ENCODE measurements at places on chromosomes 3 and 15. TPM values are rescaled to one million over a fixed set of nuclear protein-coding genes. Genes with fewer than 3 reads are reported as not detected.

DNA sequence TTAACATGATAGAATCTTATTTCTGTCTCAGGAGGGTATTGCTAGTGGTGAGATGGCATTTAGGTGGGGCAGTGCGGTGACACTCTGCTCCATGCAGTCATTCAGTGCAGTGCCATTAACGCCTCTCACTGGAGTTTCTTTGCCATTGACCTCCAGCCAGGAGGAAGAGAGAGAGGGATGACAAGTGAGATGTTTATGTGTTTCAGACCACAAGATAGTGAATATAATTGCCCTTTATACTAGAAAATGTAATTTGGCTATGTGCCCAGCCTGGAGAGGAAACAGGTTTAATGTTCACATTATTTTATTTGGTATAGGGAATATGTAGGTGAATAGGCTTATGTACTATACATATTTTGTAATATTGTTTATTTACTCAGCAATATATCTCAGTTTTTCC lies 84.5 kb downstream of the ZIC1 start:
- no peak for DNase-seq

GRCh38 chr3:188954590-188955208 lies 217.1 kb upstream of the TPRG1 start:
- DNase-seq, result peak; percentile 85

Gene ISLR
- 53.0 TPM for total RNA-seq

DNA sequence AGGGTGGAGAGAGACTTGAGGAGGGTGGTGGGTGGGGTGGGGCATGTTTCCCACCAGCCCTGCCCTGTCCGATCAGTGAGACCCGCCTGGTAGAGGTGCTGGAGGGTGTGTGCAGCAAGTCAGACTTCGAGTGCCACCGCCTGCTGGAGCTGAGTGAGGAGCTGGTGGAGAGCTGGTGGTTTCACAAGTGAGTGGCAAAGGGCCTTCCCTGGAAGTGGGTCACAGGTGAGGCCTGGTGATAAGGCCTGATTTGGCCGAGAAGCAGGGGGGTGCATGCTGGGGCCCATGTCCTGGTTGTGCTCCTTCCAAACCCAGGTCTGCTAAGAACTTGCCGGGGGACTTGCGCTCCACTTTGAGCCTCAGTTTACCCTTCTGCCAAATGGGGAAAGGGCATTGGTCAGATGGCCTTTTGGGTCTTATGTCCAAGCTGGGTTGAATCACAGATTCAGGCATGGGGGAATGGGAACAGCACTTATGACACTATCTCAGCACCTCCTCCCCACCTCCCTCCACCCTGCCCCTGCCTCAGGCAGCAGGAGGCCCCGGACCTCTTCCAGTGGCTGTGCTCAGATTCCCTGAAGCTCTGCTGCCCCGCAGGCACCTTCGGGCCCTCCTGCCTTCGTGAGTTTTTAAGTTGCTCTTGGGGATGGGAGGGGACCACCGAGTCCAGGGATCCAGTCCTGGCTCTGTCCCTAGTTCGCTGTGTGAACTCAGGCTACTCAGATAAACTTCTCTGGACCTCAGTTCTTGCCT lies 4.0 kb downstream of the CRELD1 start:
- no peak for DNase-seq

Gene ZPLD1
- total RNA-seq, result 14.2 TPM

Gene ARL6IP5
- 125 TPM for total RNA-seq

- DNase-seq, result no peak
Measured at GRCh38 chr3:89656388-89656787, 549.0 kb downstream of the EPHA3 start.

Gene HTR3E
- total RNA-seq, result not detected

DNA sequence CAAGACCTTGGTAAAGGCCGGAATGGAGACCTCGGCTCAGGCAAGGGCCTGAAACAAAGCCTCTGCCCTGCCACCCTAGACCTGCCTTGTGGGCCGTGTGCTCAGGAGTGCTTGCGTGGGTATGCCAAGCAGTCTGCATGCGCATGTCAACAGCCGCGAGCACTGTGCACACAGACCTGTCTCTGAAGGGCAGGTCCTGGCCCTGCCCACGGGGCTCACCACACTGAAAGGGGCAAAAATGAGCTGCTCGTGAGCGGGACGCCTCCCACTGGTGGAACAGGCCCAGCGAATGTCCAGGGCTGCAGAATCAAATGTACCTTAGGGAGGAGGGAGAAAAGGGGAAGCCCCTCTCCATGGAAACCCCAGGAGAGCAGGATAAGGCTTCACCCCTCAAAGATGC lies 44.3 kb upstream of the FGD5 start:
- no peak for DNase-seq

- DNase-seq, result no peak
Measured at GRCh38 chr3:150249779-150250470, 158.2 kb upstream of the TSC22D2 start.

Gene ISLR2
- 1.8 TPM for total RNA-seq

GRCh38 chr3:141644931-141645330 lies 93.2 kb upstream of the RNF7 start:
- peak; percentile 67 for DNase-seq

- no peak for DNase-seq
Measured at GRCh38 chr3:186642014-186642413, 1.8 kb downstream of the FETUB start.

- DNase-seq, result no peak
Measured at GRCh38 chr15:22872936-22873701, 34.7 kb downstream of the NIPA2 start.

DNA sequence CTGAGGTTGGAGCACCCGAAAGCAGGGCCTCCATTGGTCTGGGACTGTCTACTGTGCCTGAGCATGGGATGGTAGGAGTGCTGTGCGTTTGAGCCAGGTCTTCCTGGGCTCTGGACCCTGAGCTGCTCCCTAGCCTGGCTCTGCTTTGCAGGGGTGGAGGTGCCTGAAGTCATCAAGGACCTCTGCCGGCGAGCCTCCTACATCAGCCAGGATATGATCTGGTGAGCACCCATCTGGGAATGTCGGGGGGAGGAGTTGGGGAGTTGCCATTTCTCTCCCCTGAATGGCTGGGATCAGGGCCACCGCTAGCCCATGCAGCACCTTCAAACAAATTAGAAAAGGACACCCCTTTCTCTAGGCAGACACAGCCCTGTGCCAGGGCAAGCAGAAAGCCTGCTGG lies 20.7 kb downstream of the DUOX1 start:
- DNase-seq, result no peak

Gene UROC1
- 0.14 TPM for total RNA-seq

- DNase-seq, result no peak
Measured at GRCh38 chr3:169324452-169324785, 339.1 kb downstream of the MECOM start.

- no peak for DNase-seq
Measured at GRCh38 chr3:132228923-132229322, 88.3 kb upstream of the ACP3 start.

DNA sequence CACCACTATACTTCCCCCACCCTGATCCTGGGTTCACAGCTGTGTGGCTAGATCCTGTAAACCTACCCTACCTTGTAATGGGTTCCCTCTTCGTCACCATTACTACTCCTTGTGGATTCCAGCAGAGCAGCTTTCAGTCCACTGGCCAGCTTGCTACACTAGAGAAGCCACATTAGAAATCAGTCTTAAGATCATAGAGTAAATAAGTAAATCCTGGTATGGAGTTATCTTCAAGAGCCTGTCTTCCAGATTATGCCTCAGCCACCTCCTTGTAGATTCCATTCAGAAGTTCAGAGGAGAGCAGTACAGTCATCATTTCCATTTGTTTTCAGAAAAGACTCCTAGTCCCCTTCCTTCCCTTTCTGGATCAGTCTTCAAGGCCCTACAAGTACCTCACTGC lies 123.7 kb downstream of the ALDH1A2 start:
- no peak for DNase-seq

GRCh38 chr3:30605706-30606300 lies 598 bp upstream of the TGFBR2 start:
- no peak for DNase-seq

DNA sequence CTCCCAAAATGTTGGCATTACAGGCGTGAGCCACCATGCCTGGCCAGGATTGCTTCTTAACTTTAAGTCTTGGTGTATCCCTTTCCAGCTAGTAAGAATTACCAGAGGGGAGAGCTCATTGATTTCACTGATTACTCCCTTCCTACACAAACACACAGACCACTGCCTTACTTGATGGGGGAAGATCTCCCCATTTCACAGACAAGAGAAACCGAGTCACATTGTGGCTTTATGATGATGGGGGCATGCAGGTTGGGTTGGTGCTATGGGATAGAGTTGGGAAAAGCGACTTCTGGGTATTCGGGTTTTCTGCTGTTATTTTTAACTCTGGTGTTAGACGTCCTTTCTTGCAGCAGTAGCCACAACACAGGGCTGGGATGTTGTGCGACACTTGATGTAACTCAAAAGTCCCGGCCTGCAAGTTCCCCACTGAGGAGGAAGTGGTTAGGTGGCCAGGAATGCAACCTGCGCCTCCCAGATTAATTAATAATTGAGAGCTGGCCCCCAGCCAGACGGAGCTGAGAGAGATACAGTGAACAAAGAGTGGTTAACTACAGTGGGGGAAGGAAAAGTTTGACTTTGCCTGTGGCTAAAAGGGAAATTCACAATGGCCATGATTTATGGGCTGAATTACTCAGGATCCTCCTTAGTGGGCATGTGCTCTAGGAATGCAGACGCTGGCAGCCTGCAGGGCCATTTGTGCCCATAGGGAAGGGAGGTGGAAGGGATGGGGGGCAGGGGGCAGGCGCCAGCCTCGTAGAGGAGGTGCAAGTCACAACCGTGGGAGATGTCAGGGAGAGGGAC lies 63.6 kb downstream of the SMAD6 start:
- DNase-seq, result peak; percentile 95

GRCh38 chr3:61858054-61858453 lies 296.7 kb downstream of the PTPRG start:
- no peak for DNase-seq

DNA sequence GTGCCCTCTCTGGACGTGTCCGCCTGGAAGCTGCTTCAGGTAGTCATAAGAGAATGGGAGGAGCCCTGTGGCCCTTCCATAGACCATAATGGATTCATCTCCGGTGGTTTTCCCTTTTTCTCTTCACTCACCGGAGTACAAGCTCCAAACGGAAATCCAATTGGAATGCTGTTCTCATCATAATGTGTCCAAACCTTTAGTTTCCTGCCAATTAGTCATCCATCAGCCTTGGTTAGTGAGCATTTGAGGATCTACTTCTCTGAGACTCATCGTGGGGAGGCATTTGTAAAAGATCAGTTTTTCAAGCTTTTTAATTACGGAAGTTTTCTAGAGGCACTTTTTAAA lies 34.9 kb downstream of the ABHD2 start:
- no peak for DNase-seq

- DNase-seq, result no peak
Measured at GRCh38 chr15:90456236-90456635, 68.2 kb downstream of the IQGAP1 start.

DNA sequence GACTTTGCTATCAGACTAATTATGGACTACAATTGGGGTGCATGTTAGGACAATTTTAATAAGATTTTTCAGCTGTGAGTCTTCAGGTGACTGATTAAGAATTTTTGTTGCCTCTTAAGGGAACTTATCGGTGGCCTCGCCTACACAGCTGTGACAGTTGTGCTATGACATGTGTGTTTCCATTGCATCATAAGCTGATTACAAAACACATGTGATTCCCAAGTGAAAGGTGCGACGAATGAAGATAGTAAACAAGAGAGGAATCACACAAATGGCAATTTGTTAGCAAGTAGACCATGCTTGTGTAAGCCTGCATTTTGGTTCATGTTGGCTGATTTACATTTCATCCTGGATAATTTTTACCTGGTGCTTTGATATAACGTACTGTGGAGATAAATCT lies 8.3 kb downstream of the ROBO2 start:
- DNase-seq, result no peak

DNA sequence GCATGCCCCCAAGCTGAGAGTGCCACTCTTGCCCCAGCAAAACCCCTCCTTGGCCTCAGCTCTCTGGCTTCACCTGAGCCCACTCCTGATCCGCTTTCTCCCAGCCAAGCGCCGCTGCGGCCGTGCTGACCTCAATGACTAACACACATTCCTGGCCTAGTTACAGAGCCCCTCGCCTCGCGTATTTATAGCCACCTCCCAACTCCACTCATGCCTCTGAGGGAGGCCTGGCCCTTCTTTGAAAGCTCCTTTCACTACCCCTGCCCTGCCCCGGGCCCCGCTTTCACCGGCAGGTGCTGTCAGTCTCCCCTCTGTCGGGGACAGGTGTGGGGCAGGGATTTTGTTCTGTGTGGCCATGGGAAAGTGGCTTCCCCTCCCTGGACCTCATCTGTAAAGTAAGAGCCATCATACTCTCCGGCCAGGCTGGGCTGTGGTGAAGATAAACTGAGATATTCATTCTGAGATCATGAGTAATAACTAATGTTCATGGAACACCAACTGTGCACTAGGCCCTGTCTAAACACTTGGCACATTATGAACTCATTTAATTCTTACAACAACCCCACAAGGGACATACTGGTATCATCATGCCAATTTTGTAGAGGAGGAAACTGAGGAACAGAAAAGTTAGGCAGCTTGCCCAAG lies 13.2 kb upstream of the ATP2B2 start:
- DNase-seq, result no peak

Gene ZBTB20
- total RNA-seq, result 75.9 TPM

Gene CLCN2
- total RNA-seq, result 104 TPM

DNA sequence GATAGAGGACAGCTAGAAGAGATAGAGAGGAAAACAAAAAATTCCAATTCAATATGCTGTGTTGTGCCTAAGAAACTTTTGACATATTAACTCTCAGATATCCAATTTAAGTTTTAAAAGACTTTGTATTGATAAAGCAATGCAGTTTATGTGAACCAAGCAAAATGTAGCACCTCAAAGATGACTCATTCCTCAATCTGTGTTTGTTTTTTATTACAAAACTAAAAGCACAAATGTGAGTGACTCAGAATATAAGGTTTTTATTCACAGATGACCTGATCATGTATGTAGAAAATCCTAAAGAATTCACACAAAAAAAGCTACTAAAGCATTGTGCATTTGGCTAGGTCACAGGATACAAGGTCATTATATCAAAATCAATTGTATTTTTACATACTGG lies 11.1 kb downstream of the HCLS1 start:
- DNase-seq, result no peak

Gene NEK10
- 6.2 TPM for total RNA-seq

Gene NRG4
- not detected for total RNA-seq

DNA sequence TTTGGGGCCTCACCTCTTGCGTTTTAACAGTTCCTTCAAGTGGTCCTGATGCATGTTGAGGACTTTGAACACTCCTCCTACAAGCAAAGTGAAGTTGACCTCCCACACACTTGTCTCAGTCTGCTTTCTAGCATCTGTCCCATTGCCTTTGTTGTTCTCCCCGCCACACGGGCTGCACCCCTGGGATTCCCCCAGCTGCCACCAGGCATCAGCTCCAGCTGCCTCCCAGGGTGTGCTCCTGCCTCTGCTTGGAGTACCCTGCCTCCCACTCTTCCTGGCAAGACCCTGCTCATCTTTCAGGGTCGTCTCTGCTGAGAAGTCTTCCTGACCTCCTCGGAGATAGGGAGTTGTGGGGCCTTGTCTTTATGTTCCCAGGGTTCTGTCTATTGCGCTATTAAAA lies 52.2 kb downstream of the IGF1R start:
- DNase-seq, result no peak
